ENCODE measurements at places on chromosomes 6 and 20.

GRCh38 chr6:46575530-46575929, 77.1 kb downstream of the CYP39A1 start:
- no peak for DNase-seq

GRCh38 chr6:45174045-45174444, 154.1 kb upstream of the RUNX2 start:
- DNase-seq = no peak

GRCh38 chr20:60036746-60037499, 78.7 kb downstream of the CDH26 start:
- no peak for DNase-seq

DNA sequence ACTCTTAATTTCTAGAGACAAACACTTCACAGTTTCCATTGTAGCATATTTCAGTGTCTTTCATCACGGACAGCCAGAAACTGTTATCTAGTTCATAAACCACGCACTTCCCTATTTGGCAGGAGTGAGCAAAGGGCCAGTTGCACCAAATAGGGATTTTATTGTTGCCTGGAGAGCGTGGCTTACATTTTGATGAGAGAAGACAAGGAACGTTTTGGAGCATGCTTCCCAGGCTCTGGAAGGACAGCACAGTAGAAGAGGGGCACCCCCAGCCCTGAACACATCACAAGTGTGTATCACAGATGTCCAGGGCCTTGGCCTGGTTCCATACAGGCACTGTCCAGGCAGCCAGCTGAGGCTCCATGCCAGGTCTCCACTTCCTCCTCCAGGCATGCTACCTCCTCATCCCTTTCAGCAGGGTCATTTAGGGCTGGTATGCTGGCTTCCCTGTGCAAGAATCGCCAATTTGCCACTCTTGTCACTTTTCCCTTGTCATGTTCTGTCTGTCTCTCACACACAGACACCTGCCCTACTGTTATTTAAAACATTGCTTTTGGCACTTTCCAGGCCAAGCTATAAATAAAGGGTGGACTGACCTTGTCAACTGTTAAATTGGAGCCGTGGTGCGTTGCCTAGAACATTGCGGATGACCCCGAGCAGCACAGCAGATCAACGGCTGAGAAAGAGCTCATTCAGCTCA, 235.0 kb upstream of the GMDS start:
- DNase-seq = no peak

DNA sequence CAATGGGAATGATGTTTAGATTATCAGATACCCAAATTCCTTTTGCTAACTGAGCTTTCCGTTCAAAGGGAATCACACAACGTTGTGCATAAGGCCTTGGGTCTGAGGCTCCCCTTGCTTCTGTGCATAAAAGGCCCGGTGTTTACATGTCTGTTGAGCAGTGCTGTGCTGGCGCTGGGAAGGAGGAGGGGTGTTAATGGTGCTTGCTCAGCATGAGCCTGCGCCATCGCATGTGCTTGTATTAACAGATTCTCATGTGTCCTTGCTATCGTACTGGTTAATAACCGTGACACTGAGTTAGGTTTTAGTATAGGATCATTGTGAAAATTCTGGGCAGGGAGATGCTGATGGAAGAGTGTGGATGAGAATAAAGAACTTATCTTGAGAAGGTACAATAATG, 62.3 kb upstream of the TRAF3IP2 start:
- no peak for DNase-seq
